ENCODE measurements at places on chromosomes 7 and 10.

DNA sequence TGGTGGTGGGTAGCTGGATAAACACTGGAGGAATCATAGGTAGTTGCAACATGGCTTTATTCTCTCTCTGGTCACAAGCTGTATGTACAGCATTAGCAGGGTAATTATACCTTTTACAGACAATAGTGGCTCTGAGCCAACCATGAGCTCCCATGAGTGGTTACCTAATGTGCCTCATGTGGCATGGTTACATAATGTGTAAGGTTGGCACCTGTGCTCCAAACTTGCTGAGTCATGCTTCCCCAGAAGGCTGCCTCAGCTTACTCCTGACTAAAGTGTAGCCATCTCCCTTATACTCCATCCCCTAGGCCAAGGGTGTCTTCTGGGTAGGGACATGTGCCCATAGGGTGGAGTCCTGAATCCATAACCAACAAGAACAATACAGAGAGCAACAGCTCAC lies 345.3 kb upstream of the SEMA3C start:
- DNase-seq: no peak

DNA sequence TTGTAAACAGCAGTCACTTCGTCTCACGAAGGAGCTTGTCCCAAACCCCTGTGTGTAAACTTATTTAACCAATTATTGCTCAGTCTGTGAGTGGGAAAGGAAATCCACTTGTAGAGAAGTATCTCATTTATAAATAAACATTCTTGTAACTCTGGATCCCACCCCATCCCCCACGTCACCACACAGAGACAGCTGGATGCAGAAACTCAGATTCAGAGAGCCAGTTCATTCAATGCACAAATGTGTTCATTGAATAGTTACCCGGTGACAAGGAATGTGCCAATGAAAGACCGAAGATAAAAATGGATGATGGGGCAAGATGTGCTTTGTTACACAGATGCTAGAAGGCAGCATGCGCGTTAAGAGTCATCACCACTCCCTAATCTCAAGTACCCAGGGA lies 8.3 kb upstream of the OCM start:
- DNase-seq: no peak

DNA sequence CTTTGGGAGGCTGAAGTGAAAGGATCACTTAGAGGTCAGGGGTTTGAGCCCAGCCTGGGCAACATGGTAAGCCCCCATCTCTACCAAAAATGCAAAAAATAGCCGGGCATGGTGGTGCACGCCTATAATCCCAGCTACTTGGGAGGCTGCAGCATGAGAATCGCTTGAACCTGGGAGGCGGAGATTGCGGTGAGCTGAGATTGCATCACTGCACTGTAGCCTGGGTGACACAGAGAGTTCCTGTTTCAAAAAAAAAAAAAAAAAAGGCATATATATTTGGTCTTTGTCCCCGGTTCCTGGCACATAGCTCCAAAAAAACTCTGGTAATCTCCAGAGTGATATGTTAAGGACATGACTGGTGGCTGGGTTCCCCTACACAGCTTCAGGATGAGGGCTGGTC lies 147.3 kb downstream of the SEC23IP start:
- no peak for DNase-seq

- DNase-seq: no peak
Observed at GRCh38 chr10:14489522-14490177, 158.9 kb upstream of the FRMD4A start.

- no peak for DNase-seq
Observed at GRCh38 chr10:20892011-20892585, 5.0 kb downstream of the NEBL start.

DNA sequence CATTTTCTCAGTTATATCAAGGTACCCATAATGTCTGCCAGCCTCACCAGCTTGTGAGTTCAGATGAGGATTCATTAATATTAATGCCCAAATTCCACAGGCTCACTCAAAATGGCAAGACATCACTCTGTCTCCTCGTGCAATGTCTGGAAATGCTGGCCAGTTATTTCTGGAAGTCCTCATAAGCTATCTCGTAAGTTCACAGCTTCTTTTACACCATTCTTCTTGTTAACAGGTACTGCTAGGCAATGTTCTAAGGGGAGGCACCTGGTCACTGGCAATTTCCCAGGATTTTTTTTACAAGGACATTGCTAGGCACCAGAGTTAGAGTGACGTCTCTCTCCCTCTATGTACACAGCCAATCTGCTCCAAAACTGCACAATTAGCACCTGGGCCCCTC lies 80.2 kb upstream of the SEMA3C start:
- DNase-seq: no peak

Measured in T-helper 2 cell (primary cell).